Stimulated activated CD8-positive, alpha-beta memory T cell treated with anti-CD3 and anti-CD28 coated beads, Interleukin-15, amount 100 ng/mL, for 24 hours (primary cell): ENCODE measurements at places on chromosomes 3 and 15.

GRCh38 chr15:62306851-62307504 is 141.9 kb upstream of the C2CD4B start:
- DNase-seq: no peak

- no peak for DNase-seq
These were observed 92.5 kb downstream of the IQSEC1 start for GRCh38 chr3:12980596-12981290.

- no peak for DNase-seq
These were observed 56.0 kb downstream of the FRMD4B start for GRCh38 chr3:69329892-69330291.

- DNase-seq: no peak
These were observed 66.7 kb downstream of the PLD1 start for GRCh38 chr3:171743327-171744157.

GRCh38 chr3:108029466-108029865 is 61.4 kb downstream of the CD47 start:
- no peak for DNase-seq

- no peak for DNase-seq
These were observed 77.4 kb upstream of the ANKRD28 start for GRCh38 chr3:15875016-15875689.

DNA sequence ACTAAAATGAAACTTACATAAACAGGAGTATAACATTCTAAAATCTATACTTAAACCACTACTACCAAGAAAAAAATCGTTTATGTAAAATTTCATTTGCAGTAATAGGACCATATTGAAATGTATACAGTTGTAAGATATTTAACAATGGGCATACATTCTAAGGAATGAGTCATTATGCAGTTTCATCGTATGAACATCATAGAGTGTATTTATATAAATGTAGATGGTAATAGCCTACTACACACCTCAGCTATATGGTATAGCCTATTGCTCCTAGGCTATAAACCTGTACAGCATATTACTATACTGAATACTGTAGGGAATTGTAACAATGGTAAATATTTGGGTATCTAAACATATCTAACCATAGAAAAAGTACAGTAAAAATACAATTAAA is 79.5 kb downstream of the DPH6 start:
- no peak for DNase-seq

DNA sequence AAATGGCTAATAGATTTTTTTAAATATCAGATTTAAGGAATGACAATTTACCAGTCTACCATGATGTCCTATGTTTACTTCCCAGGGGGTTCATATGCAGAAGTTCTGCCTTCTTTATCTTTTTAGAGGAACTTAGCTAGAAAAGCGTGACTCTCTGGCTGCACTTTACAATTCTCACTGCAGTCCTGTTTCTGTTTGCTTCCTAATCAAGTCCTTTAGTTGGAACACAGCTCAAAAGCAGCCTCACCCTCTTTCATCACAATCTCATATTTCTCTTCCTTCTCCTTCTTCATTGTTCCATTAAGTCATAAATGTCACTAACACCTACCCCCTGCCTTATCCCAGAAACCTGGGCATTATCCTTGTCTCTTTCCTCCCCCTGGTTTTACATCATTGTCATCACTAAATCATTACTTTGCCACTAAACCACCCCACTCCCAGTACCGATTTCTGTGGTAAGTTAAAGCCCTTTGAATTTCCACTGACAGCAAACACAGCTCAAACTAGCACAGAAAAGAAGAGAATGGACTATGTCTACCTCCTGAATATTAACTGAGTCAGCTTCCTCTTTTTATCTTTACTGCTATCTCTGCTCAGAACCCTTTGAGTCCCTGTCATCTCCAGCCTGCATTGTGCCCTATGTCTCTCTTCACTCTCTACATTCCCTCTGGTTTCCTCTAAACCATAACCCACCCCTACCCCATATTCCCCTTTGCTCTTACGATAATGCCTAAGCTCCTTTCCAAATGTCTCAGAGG is 13.8 kb upstream of the PPP4R2 start:
- no peak for DNase-seq

DNA sequence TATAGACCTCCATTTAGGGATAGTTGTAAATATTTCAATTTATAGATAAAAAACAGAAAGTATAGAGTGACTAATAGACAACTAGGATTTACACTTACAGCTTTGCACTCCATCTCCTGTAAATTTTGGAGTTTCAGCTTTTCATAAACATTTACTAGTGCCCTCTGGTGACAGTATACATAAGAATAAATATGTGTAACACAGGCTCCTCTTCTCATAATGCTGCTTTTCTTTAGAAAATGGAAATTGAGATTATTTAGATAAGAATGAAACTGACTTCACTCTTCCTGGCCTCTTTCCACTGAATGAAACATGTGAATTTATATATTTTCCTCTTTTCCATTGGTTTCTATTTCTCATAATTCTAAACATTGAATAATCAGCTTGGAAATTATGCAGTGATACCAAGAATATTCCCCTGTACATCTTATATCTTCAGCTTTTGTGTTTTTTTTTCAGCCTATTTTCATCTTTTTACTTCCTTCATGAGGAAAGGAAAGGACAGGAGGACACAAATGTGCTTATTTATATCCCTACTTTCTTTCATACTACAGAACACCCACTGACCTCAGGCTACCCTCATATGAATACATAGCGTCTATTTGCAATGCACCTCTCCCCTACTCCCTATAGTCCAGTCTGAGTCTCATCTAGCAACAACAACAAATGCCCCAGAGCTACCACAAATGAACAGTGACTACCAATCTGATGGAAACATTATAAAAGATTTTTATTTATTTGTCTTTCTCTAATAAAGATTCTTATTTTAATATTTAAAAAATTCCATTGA is 103.1 kb upstream of the CCDC39 start:
- no peak for DNase-seq

DNA sequence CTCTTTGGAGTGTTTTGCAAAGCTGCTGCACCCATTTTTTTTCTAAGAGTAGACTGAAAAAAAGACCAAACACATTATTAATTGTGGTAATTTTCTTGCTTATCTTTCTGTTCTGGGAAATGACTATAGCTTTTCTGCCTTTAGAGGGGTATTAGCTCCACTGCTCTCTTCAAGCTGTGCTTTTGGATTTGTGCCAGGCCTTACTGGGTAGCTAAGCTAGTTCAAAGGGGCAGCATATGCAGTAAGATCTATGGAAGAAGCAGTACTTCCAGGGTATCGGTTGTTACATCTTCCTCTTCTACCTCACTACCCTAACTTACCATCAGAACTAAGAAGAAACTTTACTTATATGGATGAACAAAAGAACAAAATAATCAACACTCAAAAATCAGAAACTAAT is 28.7 kb upstream of the ARIH1 start:
- DNase-seq: no peak

GRCh38 chr15:98838387-98839259 is 169.0 kb downstream of the PGPEP1L start:
- DNase-seq: no peak

DNA sequence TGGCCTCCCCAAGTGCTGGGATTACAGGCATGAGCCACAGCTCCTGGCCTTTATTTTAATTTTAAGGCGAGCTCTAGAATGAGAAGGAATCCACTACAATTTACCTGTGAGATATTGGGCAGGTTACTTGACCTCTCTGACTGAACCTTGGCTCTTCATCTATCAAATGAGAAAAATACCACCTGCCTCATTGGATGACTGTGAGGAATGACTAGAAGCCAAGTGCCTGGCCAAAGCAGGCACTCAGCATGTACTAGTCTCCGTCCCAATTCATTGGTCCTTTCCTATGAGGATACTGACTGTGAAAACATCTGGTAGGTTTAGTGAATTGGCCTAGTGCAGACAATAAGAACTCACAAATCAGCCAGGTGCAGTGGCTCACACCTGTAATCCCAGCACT is 38.5 kb upstream of the OSBPL11 start:
- no peak for DNase-seq
